ENCODE measurements at places on chromosomes 6 and 20.

- no peak for DNase-seq
These were observed 493.6 kb downstream of the EPM2A start for GRCh38 chr6:145241721-145242120.

- no peak for DNase-seq
These were observed 51.3 kb upstream of the REV3L start for GRCh38 chr6:111534231-111534751.

GRCh38 chr20:33697129-33697528 is 10.9 kb upstream of the E2F1 start:
- DNase-seq, result no peak

GRCh38 chr6:72140795-72141194 is 254.4 kb downstream of the RIMS1 start:
- DNase-seq, result no peak

DNA sequence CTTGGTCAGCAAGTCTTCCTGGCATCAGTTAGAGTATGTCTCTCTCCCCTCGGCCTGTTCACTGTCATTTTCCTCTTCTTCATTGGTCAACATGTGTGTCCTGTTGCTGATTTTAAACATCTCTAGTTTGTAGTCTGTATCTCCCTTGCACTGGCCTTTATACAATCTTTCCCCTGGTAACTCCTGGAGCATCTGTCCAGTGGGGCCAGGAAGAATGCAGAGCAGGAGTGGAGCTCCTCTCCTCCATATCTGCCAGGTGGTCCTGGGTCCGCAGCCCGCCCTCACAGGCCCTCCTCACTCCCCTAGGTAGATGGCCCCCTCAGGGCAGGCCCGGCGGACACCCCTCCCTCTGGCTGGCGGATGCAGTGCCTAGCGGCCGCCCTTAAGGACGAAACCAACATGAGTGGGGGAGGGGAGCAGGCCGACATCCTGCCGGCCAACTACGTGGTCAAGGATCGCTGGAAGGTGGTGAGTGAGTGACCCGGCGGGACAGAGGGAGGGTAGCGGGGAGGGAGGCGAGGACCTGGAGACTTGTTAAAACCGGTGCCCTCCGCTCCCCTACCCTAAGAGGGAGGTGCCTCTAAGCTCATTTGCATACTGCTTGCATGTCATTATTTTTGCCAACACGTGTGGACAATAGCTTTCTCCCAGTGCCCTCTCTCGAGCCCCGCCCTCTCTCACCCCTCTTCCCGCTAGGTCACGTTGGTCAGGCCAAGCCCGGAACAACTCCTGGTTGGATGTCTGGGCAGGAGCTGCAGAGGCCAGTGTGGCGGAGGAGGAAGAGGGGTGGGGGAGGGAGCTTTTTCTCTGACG is 3.2 kb downstream of the TTBK1 start:
- no peak for DNase-seq
